ENCODE measurements at places on chromosomes 16 and 17.

GRCh38 chr16:58337090-58337444 is 42.2 kb upstream of the PRSS54 start:
- no peak for DNase-seq

- DNase-seq: no peak
Observed at GRCh38 chr16:79168321-79168720, 432.2 kb downstream of the MAF start.

- DNase-seq: no peak
Observed at GRCh38 chr17:4849011-4849536, 15.9 kb downstream of the MINK1 start.

- no peak for DNase-seq
Observed at GRCh38 chr16:50532576-50532975, 15.6 kb upstream of the NKD1 start.

DNA sequence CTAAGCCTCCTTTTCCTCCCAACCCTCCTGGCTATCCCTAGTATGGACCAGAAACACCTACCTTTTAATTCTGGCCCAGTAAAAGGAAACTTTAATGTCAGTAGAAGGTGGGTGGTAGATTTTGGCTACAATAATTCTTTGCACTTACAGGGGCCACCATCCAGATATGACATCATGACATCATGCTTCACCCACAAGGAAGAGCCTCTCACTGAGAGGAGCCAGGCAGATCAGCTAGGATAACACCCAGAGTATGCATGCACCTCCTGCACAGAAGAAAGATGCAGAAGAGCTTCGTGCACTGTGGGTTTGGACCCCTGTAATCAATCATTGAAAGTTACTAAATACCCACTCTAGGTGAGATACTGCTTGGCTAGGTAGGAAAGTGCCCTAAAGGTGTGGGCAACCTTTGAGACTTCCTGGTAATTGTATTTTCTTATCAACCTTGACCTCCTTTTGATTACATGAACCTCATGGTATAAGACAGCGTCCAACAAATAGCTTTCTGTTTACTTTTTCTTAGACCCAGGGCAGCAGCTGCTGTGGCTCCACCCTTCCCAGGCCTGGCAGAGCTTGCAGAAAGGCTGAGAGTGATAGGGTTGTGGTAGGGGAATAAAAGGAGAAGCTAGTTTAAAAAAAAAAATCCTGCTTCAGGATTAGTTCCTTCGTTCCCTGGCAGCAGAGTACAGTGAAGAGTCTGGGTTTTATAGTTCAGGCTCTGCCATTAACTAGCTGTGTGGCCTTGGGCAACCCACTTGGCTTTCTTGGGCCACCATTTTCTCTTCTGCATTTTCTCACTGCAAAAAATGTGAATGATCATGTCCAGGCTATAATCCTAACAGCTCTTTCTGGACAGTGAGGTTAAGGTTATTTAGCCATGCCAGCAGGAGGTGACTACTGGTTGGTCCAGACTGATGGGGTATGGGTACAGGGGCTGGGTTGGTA is 6.2 kb downstream of the MAP3K14 start:
- DNase-seq: peak; percentile 86

- DNase-seq: no peak
Observed at GRCh38 chr17:8800656-8801055, 1.5 kb upstream of the MFSD6L start.
